Immature natural killer cell (primary cell): ENCODE measurements at places on chromosomes 1 and 21. TPM values are rescaled to one million over a fixed set of nuclear protein-coding genes. Genes with fewer than 3 reads are reported as not detected.
A peak's percentile ranks its signal among the peaks of the same experiment; 100 is the strongest.

DNA sequence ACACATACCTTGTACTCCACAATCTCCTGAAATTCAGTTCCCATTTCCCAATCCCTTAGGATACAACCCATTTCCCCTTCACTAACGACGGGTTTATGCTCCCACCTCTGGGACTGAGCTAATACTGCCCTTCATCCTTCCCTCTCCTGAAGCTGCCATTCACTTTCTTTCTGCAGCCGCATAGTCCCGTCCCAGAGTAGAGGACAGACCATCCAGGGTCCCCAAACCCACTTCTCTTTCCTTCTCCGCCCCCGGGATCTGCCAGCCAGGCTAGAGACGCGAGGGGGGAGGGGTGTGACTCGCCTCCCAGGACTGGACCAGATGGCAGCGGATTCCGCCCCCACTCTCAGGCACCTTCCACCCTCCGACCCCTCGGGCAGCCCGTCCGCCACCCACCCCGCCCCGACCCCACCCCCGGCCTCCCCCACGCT is 679 bp downstream of the ABL2 start:
- peaks cover 5% of the 10 kb centered on the region for H3K27me3 ChIP-seq
- no peak for DNase-seq
- no peaks in the 10 kb centered on the region for H3K36me3 ChIP-seq
- H3K27ac ChIP-seq, result peak overlapping the region; percentile 86
- peak overlapping the region; percentile 89 for H3K4me3 ChIP-seq
- peaks cover 31% of the 10 kb centered on the region for H3K4me1 ChIP-seq

DNA sequence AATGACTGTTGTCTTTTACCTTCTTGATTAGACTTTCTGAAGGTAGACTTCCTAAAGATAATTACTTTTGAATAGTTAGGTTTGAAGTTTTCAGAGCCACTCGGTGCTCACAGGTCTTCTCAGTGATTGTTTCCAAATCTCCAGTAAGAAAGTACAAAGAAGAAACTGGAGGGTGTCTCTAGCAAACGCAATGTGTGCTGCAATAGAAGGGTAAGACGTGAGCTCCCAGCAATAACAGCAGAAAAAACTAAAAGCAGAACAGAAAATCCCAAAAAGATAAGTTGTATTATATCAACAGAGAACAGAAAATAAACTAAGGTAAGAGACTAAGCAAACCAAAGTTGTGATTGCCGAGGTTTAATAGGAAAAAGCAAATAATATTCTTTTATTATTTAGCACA is 1.8 kb downstream of the CTTNBP2NL start:
- H3K36me3 ChIP-seq, result no peaks in the 10 kb centered on the region
- H3K27me3 ChIP-seq, result peaks cover 12% of the 10 kb centered on the region
- no peak for DNase-seq
- H3K4me1 ChIP-seq, result peaks cover 16% of the 10 kb centered on the region
- no peak overlapping the region for H3K27ac ChIP-seq

DNA sequence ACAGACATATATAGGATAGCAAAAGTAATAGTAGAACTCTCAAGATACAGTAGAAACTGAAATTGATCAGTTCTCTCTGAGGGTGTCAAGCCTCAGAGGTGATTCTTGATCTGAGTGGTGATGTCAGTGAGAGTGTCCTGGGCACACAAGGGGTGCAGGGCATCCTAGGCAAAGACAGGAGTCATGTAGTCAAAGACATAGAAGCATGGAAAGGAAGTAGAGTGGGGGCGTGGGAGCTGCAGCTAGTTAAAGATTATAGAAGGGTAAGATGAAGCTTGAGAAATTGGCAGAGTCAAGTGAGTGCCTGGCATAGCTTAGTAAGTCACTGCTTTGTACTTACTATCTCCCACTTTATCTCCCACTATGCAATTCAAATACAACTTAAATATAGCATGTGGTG is 22.8 kb downstream of the CDC7 start:
- H3K36me3 ChIP-seq, result no peaks in the 10 kb centered on the region
- DNase-seq, result peak; percentile 35
- peak overlapping the region; percentile 9 for H3K4me3 ChIP-seq
- peaks cover 88% of the 10 kb centered on the region for H3K4me1 ChIP-seq
- H3K27me3 ChIP-seq, result no peaks in the 10 kb centered on the region
- H3K27ac ChIP-seq, result peak overlapping the region; percentile 90

DNA sequence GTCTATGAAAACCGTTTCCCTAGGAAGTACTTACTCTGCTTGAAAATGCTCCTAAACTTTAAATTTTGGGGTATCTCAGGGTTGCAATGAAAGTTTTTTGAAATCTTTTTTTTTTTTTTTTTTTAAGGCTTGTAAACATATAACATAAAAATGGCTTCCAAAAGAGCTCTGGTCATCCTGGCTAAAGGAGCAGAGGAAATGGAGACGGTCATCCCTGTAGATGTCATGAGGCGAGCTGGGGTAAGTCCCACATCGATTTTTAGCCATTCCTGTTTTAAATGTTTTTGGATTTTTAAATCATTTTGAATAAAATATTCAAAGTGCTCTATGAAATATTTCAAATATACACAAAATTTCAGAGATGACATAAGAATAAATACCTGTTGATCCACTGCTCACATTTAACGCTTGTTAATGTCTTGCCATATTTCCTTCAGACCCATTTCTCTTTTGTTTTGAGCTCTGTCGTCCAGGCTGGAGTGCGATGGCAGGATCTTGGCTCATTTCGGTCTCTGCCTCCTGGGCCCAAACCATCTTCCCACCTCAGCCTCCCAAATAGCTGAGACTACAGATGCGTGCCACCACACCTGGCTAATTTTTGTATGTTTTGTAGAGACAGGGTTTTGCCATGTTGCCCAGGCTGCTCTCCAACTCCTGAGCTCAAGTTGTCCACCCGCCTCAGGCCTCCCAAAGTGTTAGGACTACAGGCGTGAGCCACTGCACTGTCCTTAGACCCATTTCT is 1.3 kb downstream of the PARK7 start:
- DNase-seq, result no peak
- peaks cover 22% of the 10 kb centered on the region for H3K36me3 ChIP-seq
- H3K4me3 ChIP-seq, result peak overlapping the region; percentile 100
- peak overlapping the region; percentile 99 for H3K27ac ChIP-seq
- H3K27me3 ChIP-seq, result peaks cover 17% of the 10 kb centered on the region
- peaks cover 71% of the 10 kb centered on the region for H3K4me1 ChIP-seq

DNA sequence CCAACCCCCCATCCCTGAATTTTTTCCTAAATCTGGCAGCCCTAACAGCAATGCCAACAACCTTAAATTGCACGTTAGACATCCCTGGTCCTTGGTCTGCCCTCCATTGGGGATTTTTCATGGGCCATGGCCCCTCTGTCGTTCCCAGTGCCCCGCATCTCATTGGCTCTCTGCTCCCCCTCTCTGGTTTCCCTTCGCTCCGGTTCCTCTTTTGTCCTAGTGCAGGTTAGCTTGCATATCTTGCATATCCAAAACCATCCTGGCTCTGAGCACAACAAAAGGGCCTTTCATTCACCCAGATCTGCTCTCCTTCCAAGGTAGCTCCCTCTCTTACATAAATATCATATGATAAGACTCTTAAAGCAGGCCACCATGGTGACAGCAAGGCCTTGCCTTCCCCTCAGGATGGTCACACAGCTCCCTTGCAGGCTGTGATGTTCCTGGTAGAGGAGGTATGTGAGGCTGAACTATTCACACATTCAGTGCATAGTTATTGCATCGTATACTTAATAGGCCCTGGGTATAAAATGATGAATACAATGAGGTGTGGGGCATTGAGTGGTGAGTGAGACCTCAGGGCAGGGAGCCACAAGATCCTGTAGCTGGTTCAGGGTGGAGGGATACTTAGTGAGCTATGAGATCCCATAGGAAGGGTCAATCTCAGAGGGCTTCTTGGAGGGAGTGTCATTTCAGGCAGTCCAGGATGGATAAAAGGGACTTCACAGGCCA is 45.2 kb downstream of the TENT5C start:
- peak overlapping the region; percentile 82 for H3K27ac ChIP-seq
- H3K4me1 ChIP-seq, result peaks cover 51% of the 10 kb centered on the region
- H3K4me3 ChIP-seq, result no peak overlapping the region
- DNase-seq, result no peak

- H3K4me3 ChIP-seq, result no peak overlapping the region
- no peaks in the 10 kb centered on the region for H3K27me3 ChIP-seq
- H3K36me3 ChIP-seq, result no peaks in the 10 kb centered on the region
- DNase-seq, result no peak
- no peaks in the 10 kb centered on the region for H3K4me1 ChIP-seq
Measured at GRCh38 chr1:119384591-119384990, 16.0 kb downstream of the HAO2 start.

- H3K27me3 ChIP-seq, result peaks cover 10% of the 10 kb centered on the region
- H3K27ac ChIP-seq, result peak within 1 kb of the TSS; percentile 45
- DNase-seq, result peak; percentile 89
- peaks cover 8% of the 10 kb centered on the region for H3K4me1 ChIP-seq
- H3K36me3 ChIP-seq, result no peaks in the 10 kb centered on the region
Measured at GRCh38 chr1:8026153-8026975, at the start of gene ERRFI1. Gene ERRFI1 (minus strand): TSS chr1:8026309. CDS start chr1:8015619, 10,690 bp downstream.

The SYDE2 gene
- 0.12 TPM for polyA plus RNA-seq

DNA sequence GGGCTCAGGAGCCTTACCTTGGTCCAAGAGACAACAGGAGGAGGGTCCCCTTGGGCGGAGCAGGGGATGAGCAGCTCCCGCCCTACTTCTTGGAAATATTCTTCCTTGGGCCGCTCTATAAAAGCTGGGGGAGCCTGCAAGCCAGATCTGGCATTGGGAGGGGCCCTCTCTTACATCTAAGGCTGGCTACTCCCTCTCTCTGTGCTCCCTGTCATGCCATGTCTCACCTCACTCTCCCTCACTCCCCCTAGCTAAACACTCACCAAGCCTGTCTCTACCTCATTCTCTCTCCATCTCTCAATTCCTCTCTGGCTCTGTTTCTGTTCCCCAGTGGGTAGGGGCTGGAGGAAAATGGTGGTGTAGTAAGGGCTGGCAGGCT is 6.5 kb upstream of the TAGLN2 start:
- no peak overlapping the region for H3K4me3 ChIP-seq
- DNase-seq, result no peak
- no peaks in the 10 kb centered on the region for H3K36me3 ChIP-seq
- peaks cover 6% of the 10 kb centered on the region for H3K4me1 ChIP-seq

DNA sequence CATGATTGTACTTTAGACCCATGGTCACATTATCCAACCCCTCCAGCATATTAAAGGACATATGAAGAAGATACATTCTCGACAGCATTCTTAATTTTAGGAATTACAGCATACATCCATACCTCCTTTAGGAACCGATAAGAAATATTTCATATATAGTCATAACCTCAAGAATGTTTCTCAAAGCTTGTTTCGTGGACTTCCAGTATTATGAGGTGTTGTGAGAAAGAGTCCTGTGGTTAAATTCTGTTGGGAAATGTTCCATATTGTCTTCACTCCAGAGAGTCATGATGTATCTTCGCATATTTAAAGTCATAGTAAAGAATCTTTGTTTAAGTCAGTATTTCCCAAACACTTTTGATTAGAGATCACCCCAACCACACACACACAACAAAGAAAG is 321.0 kb upstream of the SNX7 start:
- H3K27ac ChIP-seq, result no peak overlapping the region
- H3K36me3 ChIP-seq, result no peaks in the 10 kb centered on the region
- H3K4me1 ChIP-seq, result peaks cover 5% of the 10 kb centered on the region
- no peak overlapping the region for H3K4me3 ChIP-seq

The BLACAT1 gene
- polyA plus RNA-seq, result not detected

GRCh38 chr1:9150582-9151327 is 21.9 kb upstream of the GPR157 start:
- H3K27me3 ChIP-seq, result no peaks in the 10 kb centered on the region
- H3K36me3 ChIP-seq, result no peaks in the 10 kb centered on the region
- no peak overlapping the region for H3K4me3 ChIP-seq
- DNase-seq, result no peak

GRCh38 chr1:235599536-235599935 is 50.0 kb downstream of the GNG4 start:
- no peak overlapping the region for H3K27ac ChIP-seq
- H3K36me3 ChIP-seq, result no peaks in the 10 kb centered on the region
